Effector CD4-positive, alpha-beta T cell (primary cell): ENCODE measurements at places on chromosomes 3 and 15.
A peak's percentile ranks its signal among the peaks of the same experiment; 100 is the strongest.

DNA sequence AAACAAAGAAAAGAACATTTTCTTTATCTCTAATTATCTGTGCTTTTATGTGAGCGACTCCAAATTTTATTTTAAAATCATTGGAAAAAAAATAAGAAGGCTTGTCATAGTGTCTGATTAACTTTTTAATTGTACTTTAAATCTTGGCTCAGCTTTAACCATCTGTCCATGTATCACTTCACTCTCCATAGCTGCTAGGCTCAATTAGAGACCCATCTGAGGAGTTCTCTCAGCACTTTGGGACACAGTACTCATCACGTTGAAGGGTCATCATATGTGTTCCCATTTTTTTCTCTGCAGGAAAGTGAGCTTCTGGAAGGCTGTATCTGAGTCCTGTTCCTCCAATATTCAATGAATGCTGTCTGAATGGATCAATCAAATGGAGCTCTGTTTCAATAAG, 908.5 kb upstream of the ROBO1 start:
- DNase-seq, result no peak

- DNase-seq, result no peak
Measured at GRCh38 chr3:106048946-106049481, 180.2 kb upstream of the CBLB start.

GRCh38 chr15:83955806-83956265, 279.7 kb upstream of the GOLGA6L4 start:
- no peak for DNase-seq

DNA sequence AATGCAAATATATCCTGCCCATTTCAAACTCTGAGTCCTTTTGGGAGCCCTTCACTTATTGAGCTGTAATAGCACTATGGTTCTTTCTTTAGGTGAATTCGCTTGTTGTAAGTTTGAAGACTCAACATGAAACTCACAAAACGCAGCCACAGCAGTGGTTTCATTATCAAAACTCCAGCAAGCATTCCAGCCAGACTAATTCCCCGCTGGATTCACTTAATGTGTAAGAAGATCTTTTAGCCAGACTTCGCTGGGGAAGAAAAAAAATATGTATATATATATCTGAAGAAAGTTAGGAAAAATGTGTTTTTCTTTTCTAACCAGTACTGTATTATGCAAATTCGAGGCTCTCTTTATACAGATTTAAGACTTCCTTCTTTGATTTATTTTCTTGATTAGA, 241.1 kb downstream of the WNT5A start:
- no peak for DNase-seq

DNA sequence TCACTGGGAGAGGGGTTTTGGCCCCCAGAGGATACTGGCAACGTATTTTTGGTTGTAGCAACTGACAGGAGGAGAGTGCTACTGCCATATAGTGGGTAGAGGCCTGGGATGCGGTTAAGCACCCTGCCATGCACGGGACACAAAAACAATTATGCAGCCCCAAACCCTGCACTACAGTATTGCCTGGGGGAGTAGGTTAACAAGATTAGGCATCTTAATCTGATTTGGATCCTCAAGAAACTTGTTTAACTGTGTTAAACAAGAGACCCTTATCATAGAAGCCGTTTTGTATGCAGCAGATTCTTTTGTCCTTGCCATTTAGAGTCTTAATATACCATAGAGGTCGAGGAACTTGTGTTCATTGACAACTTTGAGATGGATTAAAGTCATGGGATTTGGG, 3.4 kb downstream of the PHLDB2 start:
- DNase-seq, result no peak

- DNase-seq, result no peak
Measured at GRCh38 chr15:66144978-66145725, 108.4 kb downstream of the MEGF11 start.

DNA sequence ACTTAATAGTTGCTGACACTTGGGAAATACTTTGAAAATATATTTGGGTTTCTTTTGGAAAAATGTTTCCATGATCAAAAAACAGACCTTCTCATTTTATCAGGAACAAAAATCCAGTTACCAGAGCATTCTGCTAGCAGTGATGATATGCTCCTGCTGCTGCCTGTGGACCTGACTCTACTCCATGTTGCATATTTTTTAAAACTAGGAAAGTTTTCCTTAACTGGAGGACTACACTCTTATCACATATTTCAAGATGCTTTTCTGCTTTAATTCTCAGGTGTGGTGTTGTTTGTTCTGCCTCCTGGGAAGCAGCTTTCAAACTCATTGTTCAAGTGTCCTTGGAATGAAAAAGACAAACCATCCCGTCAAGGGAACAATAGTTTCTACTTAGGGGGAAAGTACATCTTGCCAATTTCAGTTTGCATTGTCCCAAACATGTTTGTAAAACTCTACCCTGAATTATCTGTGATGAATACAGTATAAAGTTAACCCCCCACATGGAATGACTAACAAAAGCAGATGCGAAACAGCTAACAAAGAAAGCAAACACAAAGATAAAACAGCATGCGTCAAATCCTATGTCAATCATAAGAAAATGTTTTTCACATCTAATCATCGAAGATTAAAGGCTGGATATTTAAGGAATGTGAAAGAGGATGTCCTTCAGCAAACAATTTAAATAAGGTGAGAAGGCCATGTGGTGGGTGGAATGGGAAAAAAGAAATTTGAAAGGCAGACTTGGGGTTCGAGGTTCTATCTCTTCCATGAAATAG, 40.1 kb upstream of the PSMD6 start:
- DNase-seq, result no peak

- DNase-seq, result peak; percentile 31
Measured at GRCh38 chr3:176872771-176873209, 324.5 kb downstream of the TBL1XR1 start.

DNA sequence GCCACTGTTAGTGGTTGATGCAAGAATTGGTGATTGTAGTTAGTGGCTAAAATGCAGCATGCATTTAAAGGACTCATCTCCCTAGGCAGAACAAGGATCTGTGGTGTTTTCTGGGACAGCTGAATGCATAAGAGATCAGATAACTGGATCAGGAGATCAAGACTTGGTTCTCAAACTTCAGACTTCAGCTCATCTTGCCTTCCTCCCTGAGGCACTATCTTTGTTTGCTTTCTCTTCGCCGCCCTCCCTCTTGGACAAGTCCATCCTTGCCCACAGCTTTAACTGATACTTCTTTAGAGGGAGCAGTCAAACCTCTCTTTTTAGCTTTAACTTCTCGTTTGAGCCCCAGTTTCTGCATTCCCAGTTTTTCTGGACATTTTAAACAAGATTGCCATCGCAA, 195.4 kb upstream of the TPRG1 start:
- no peak for DNase-seq

- no peak for DNase-seq
Measured at GRCh38 chr15:49507261-49507660, 84.2 kb downstream of the FGF7 start.

DNA sequence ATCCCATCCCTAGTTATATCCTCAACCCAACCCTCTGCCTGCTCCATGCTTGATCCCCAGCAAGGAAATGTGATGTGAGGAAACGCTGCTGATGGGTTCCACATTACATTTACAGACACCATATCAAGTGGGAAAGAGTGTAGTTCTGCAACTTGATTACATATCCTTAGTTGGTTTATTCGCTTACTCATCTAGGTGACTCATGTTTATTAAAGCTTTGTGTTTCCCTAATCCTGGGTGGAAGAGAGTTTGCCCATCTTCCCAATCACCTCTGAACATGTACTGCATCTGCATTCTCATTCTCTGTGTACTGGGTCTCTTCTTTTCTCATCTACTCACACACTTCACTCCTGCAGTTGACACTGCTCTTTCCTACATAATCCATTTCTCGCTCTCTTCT, 91.7 kb upstream of the PDZRN3 start:
- DNase-seq, result no peak

DNA sequence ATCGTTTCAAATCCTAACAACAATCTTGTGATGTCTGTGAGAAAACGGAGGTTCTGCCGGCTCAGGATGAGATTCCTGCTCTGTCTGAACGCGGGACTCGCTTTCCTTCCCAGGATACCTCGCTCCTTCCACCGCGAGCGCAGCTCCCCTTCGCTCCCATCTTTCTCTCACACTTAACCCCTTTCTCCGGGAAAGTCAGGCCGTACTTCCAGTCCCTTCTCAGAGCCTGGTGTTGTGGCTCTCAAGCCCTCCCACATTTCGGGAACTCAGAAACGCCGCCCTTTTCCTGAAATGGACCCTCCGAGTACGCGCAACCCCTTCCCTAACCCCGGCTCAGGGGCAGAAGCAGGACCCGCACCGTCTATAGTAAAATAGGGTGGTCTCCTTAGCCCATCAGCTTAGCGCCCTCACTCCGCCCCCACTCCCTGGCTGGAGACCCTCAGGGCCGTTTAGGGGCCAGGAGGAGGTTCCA, 378 bp upstream of the FEM1B start:
- DNase-seq, result no peak

DNA sequence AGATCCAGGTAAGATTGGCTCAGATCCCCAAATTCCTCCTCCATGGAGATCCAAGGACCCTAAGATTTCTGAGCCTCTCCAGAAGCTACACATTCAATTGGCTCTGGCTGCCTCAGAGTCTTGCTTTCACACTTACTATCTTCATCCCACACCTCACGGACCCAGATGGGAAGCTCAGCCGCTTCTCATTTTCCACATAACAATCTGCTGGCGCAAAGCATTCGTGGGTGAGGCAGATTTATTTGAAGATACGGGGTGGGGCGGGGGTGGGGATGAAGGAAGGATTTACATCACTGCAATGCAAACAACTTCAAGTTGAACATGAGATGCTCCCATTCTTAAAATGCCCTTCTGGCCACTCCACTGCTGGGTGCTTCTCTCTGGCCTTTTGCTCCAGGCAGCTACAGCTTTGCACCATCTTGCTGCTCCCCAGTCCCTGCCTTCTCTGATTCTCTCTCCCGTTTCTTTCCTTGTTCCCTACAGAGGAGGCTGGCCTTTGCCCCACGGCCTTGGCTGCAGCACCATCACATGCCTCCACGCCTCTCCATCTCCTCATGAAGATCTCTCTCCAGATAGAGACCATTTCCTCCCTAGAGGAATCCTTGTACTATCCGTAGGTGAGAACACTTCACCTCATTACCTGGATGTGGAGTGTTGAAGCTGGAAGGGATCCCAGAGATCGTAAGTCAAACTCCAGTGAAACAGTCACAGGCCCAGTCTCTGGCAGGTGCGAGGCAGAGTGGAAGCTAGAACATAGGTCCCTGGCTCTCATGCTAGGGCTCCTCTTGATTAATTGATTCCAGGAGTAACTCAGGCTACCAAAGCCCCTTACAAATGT, 175.9 kb downstream of the RPLP1 start:
- no peak for DNase-seq

GRCh38 chr3:115217678-115218451, 70.8 kb upstream of the ZBTB20 start:
- no peak for DNase-seq

- DNase-seq, result no peak
Measured at GRCh38 chr15:100537331-100537730, 8.6 kb upstream of the CERS3 start.

DNA sequence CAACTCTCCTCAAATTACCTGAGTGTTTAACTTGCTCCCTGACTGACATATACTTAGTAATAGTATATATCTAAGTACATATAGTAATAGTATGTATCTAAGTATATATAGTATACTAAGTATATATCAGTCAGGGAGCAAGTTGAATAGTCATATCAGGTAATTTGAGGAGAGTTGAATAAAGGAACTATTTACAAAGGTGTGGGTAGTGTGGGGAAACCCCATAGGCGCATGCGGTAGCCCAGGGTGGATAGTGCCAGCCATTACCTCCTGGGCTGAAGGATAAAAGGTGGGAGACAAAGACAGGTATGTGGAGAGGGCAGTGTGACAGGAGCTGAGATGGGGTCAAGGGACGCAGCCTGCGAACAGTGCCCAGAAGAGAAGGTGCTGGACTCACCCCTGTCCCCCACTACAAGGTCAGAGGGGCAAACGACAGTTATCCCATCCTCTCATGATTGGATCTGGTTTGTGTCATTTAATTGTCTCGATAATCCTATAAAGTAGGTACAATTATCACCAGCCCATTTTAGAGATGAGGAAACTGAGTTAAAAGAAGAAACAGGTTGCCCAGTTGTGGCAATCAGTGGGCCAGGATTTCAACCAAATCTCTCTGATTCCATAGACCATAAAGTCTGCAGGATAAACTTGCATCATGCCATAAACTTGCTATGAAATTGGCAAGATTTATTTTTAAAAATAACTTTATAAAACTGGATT, 34.1 kb upstream of the TPM1 start:
- no peak for DNase-seq

DNA sequence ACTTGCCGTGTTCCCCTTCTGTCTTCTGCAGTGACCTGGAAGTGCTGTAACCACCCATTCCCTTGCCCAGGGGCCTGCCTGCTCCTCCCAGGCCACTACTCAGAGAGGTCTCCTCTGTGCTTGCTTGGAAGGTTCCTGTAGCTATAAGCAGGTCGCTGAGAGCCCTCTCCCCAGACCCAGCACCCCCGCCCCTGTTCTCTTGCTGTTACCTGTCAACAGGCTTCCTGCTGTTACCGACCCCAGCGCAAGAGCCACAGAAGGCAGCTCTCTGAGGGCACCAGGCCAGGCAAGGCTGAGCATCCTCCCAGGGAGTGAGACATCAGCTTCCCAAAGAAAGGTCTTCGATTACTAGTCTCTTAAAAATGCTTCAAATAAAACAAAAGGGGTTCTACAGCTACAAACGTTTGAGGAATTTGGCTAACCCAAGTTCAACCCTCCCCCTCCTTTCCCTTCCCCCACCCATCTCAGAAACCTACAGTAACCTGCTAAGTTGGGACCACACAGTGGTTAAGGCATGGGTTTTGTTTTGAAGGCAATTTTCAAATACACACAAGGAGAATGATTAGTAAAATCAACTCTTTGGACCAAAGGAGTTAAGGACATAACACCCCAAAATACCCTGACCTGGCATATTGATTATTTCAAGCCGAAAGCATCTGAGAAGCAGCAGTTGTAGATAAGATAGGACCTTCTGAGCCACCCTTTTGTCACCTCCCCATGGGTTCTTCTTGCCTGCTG, 74.9 kb upstream of the MFGE8 start:
- DNase-seq, result no peak

DNA sequence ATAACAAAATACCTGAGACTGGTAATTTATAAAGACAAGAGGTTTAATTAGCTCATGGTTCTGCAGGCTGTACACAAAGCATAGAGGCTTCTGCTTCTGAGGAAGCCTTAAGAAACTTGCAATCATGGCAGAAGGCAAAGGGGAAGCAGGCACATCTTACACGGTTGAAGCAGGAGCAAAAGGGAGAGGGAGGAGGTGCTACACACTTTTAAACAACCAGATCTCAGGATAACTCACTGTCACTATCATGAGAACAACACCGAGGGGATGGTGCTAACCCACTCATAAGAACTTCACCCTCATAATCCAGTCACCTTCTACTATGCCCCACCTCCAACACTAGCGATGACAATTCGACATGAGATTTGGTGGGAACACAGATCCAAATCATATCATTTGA, 54.4 kb downstream of the ATP8B4 start:
- DNase-seq, result no peak

DNA sequence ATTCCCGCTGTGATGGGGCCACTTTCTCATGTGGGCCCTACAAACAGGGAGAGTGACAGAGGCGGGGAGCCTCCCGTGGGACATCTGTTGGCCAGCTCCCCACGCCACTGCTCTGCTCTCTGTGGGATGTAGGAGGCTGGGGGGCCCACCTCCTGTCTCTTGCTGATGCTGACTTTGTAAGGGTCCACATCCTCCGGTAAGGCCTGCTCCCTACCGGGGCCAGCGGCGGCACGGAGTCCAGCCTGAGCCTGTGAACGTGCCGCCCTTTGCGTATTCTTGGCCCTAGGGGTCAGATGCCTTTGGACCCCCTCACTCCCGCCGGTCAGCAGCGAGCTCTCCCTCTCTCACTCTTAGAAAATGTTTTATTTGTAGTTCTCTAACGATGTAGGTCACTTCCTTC, 153.2 kb downstream of the LRRC28 start:
- no peak for DNase-seq

- DNase-seq, result no peak
Measured at GRCh38 chr15:31046759-31047359, 54.7 kb downstream of the TRPM1 start.
